ENCODE measurements at places on chromosomes 1 and 21. TPM values are rescaled to one million over a fixed set of nuclear protein-coding genes. Genes with fewer than 3 reads are reported as not detected.

DNA sequence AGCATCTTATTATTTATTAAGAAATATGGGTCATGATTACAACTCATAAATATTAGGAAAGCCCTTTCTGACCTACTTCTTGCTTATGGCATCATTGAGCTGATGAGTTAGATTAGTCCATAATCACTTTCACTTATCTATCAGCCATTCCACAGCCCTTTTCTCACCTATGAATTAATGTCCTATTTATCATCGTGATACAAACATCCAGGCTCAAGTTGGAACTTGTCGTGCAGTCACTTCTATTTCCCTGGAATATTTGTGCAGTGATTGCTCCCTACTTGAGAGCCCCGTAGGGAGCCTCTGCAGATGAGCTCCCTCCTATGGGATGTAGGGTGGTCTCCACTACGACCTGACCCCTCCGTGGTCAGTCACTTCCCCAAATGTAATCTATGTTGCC lies 8.1 kb upstream of the F3 start:
- DNase-seq: no peak

- no peak for DNase-seq
Observed at GRCh38 chr1:162111572-162111971, 42.1 kb downstream of the NOS1AP start.

GRCh38 chr1:82775406-82776000 lies 974.8 kb downstream of the ADGRL2 start:
- DNase-seq: no peak

- DNase-seq: no peak
Observed at GRCh38 chr1:1629430-1630190, 2.4 kb upstream of the MMP23B start.

DNA sequence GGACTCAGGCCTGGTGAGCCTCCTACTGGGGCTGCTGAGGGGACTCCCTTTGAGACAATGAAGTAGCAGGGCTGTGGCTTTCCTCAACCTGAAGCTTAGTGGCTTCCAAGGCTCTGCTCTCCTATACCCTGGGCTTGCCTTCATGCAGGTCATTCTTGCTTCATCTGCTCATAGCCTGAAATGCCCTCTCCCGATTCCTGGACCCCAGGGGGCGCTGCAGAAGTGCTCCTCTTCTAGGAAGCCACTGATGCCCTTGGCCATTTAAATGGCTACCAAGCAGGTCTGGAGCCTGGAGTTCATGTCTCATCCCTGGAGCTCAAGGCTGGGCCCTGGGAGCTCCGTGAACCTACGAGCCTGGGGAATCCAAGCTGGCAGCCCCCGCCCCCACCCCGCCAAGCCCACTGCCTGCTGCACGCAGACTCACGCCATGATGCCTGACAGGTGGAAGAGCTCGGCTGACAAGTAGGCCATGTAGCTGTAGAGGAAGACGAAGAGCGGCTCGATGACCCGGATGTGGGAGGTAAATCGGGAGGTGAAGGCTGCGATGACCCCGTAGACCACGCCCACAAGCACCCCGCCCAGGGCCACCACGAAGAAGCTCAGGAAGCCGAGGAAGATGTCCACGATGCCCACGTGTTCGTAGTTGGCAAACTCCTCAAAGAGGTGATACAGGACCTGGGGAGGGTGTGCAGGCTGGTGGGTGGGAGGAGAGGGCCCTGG lies 45.7 kb downstream of the SLC9A1 start:
- DNase-seq: no peak

DNA sequence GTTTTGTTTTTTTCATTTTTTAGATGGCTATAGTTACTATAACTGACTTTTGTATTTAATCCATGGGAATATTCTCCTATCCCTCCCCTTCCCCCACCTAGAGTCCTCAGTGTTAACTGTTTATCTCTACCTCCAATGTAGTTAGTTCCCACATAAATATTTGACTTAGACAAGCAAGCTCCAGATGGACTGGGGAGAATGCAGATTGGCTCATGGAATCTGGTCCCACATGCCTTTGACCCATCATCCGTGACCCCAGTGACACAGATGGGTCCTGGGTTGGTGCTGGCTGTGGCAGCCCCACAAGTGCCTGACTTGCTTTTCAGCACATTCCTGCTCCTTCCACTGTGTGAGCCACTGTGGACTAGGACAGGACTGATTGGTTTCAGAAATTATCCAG lies 41.8 kb downstream of the ATP2B4 start:
- no peak for DNase-seq

- no peak for DNase-seq
Observed at GRCh38 chr1:219121679-219122078, 52.0 kb upstream of the LYPLAL1 start.

DNA sequence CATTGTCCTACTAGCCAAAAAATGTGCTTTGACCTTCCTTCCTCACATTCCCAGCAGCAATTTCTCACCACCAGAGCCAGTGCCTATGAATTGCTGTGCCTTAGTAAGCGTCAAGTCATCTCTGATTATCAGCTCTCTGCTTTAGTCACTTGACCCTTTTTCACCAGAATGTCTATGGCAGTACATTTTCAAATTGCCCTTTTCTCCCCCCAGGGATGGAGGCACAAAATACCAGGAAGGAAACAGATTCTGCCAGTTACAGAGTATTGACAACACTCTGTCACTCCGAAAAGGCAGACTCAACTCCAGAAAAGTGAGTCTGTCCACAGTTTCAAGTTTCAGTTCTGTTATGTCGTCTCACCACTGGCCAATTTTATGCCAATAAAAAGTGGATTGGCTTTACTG lies 167.4 kb downstream of the TNFSF18 start:
- no peak for DNase-seq

GRCh38 chr1:21239221-21239620 lies 51.0 kb downstream of the ECE1 start:
- DNase-seq: peak; percentile 37

- no peak for DNase-seq
Observed at GRCh38 chr1:64328193-64328592, 124.8 kb downstream of the UBE2U start.

- peak; percentile 28 for DNase-seq
Observed at GRCh38 chr1:42137766-42138165, 15.4 kb upstream of the GUCA2B start.

- DNase-seq: no peak
Observed at GRCh38 chr1:38044221-38045215, 2.1 kb downstream of the POU3F1 start.

DNA sequence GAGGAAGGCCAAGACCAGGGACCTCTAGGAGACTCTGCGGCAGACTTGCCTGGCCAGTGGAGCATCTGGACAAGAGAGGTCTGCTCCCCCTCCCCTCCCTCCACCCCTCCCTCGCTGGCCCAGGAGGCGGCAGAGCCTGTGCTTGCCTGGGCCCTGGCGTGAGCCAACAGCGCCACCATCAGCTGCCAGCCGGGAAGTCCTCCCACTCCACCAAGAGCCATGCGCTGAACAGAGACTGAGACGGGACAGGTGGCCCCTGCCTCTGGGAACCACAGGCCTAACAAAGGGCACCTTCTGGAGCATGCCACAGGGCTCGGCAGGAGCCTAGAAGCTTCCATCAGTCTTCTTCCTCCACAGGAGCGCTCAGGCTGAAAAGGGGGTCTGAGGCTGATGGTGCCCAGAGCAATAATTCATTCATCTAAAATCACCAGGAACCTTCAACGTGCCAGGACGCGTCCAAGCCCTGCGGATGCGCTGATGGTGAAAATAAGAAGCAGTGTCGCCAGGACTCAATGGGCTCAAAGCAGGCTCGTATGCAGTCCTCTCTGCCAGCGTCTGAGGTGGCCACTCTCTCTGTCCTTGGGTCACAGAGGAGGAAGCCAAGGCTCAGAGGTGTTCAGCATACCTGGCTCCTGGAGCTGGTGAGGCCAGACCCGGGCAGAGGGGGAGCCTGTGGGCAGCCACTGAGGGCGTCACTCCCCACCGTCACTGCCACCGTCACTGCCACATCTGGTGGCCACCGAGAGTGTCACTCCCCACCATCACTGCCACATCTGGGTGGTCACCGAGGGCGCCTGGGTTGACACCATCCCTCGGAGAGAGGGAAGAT lies 161.2 kb downstream of the NPHP4 start:
- DNase-seq: no peak

DNA sequence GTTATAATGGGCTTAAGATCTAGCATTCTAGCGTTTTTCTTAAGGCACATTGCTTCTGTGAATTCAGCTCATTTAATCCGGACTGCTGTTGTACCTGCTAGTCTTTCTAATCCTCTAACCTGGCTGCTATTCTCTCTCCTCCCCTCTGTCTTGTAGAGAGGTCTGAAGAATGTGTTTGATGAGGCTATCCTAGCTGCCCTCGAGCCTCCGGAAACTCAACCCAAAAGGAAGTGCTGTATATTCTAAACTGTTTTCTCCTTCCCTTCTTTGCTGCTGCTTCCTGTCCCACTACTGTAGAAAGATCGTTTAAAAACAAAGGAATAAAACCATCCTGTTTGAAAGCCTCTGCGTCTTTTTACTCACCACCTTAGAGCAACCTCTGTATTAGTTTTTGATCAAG lies 37.3 kb downstream of the CDC42 start:
- no peak for DNase-seq

GRCh38 chr21:35606146-35606545 lies 454.2 kb downstream of the SETD4 start:
- no peak for DNase-seq

GRCh38 chr1:9643351-9644256 lies 7.9 kb upstream of the PIK3CD start:
- no peak for DNase-seq

GRCh38 chr1:91589437-91589836 lies 88.8 kb downstream of the CDC7 start:
- no peak for DNase-seq

DNA sequence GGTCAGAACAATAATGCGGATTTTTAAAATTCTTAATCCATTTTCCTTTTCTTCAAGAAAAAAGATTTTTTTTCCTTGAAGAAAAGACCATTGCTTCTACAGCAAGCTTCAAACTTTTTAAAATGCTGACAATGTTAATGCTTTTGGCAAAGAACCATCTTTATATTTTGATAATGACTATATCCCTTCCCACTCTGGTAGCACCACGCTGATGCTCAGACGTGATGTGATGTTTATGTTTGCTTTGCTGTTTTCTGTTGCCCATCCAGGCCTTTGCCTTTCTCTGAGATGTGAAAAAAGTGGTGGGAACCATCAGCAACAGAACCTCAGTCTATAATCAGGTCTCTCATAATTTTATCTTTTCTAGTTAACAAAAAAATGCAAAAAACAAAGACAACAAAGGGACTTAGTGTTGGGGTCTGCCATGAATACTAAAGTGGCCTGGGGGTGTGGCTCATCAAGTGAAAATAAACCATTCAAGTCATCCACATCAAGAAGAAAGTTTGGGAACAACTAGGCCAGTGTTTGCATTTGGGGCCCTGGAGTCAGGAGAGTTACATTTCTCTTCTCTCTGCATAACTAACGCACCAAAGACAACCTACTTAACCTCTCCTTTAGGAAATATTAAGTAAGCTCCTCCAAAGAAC lies 244.6 kb upstream of the DMRTA2 start:
- DNase-seq: no peak

DNA sequence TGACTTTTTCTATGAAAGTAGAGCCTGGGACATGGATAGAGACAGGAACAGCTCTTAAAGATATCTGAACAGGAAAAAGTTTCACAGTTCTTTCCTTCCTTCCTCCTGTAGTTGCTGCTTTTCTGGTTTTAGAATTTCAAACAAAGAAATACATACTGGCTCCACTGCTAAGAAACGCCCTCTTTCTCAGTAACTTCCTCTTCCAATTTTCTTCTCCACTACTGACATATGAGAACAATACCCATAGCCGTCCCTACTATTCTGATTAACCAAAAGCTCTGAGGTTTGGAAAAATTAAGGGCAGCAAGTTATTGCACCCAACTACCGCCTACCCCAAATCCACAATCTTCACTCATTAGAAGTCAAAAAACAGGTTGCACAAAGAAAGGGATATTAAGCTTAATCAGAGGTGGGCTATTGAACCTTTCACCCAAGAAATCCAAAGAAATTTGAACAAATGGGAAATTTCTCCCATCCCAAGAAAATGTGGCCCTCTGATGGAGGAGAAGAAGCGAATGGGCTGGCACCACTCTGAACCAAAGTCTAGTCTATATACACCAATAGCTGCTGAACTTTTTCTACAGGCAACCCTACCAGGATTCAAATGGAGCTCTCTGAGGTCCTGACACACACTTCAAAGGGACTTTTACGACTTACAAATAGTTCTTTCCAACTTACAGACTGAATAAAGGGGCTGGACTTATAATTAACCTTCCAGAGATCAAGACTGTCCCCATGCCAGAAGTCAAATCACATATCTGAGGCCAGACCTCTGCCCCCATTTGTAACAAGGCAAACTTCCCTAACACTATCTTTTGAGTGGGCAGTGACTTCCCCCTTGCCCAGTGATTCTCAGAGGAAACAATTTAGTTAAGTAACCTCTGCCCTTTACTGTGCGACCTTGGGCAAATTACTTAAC lies 1.7 kb downstream of the WASF2 start:
- DNase-seq: no peak

DNA sequence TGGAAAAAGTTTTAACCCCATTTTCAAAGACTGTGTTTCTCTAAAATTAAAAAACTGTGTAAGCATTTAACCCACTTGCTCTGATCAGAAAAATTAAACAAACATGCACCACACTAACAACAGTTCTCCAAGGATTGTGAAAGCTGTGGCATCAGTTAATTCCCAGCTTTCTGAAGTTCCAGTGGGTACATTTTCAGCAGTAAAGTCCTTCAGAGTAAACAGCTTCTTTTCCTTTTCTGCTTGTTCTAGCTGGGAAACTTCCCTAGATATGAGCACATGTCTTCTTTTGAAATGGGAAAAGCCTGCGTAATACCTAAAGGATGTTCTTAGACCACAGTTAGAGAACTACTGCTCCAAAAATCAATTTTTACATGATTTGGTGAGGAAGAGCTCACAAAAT lies 11.1 kb downstream of the PRRX1 start:
- DNase-seq: no peak

DNA sequence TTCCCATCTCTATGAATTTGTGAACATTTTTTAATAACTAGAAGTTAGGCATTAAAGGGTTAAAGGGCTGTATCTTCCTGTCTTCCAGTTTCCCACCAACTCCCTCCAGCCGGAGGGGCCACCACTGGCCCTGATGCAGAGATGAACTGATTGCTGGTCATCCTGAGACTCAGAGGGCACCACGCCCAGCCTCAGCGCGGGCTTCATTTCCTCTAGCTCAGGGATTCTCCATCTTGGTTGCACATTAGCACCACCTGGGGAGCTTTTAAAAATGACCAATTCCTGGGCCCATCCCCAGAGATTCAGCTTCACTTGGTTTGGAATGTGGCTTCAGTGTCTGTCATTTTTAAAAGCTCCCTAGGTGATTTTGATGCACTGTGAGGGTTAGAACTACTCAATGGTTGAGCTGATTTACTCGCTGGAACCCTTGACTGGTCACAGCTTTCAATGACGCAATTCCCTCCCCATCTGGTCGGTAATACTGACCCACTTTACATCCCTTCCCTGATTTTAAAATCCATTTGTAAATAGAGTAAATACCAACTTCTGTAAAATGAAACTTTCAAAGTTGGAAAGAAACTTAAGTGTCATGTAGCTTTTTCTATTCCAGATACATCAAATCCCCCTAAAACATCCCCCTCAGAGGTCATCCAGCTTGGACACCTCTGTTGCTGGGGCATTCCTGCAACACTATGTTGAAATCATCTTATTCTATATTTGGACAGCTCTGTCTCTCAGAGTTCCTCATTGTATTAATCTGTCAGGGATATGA lies 5.1 kb downstream of the NAV1 start:
- DNase-seq: no peak

- DNase-seq: peak; percentile 99
Observed at GRCh38 chr1:41955461-41956159, 36.9 kb upstream of the HIVEP3 start.

Gene RGS18
- 0.14 TPM for total RNA-seq

Gene CHI3L1
- 1.5 TPM for total RNA-seq

Gene INSRR
- total RNA-seq: not detected

Gene OR6K3
- not detected for total RNA-seq

Gene GJB4
- 0.89 TPM for total RNA-seq

Gene GJA4
- not detected for total RNA-seq

Gene SMPDL3B
- total RNA-seq: 23.3 TPM

Measured in kidney epithelial cell (primary cell).